GM03348 (cell line): ENCODE measurements at places on chromosomes 6 and 20.

DNA sequence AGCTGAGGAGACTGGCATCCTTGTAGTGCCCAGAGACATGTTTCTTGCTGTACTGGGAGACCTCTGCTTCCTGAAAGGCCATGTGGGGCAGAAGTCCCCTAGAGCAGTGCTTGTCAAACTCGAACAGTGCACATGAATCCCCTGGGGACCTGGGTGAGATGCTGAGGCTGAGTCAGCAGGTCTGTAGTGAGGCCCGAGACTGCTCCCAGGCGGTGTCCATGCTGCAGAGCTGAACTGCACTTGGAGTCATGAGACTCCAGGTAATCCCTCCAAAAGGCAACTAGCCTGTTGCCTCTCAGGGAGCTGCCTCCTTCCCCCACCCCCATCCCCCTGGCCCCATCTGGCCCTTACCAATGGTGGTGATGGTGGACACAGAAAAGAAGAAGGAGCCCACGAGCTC is 3.7 kb downstream of the KCNK17 start:
- DNase-seq: no peak

DNA sequence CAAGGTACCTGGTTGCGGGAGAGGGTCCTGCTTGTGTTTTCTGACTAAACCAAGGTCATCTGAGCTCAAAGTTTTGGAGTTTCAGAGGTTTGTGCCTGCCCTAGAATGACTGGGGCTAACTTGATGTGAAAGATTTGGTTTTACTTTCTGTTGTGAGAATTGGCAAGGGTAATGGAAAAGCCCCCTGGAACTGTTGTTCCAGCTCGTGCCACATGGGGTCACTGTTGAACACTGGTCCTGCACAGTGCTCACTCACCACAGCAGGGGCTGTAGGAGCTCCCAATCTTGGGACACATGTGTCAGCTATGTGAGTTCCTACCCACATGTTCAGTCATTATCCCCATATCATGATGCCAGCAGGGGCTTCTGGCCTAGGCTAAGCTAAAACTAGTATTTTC is 6.5 kb downstream of the TGM6 start:
- no peak for DNase-seq

DNA sequence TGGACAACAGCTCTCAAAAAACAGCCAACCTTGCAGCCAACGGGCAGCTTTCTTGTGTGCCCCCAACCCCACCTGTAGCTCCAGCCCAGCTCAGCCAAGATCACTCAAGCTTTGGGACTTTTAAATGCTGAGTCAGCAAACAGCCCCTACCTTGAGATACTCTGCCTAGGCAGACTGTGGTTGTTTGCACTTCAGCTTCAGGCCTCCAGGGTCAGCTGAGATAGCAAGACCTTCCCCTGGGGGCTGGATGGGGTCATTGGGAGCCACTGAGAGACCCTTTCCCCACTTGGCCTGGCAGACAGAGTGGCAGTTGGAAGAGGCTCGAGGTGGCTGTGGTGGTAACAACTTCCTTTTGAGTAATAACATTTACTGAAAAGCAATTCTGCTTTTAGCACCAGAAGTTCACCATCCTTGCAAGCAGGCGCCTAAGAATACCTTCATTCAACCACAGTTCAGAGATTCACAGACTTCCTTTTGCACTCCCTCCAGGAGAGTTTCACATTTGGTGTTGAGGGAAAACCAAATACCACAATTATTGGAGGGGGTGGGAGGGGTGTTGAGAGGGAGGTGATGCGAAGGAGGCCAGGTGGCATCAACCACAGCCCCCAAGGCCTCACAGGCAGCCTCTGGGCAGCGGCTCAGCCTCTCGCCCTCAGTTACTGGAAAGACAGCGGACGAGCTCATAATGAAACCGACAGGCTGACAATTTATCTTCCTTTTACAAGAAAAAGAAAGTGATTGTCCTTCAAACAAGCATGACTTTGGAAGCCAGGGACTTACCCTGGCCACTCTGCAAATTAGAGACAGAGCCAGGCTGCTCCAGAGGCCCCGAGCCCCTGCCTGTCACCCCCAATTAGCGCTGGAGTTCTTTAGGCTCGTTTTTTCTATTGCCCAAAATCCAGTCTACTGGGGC is 148.1 kb downstream of the CEBPB start:
- DNase-seq: peak; percentile 61

DNA sequence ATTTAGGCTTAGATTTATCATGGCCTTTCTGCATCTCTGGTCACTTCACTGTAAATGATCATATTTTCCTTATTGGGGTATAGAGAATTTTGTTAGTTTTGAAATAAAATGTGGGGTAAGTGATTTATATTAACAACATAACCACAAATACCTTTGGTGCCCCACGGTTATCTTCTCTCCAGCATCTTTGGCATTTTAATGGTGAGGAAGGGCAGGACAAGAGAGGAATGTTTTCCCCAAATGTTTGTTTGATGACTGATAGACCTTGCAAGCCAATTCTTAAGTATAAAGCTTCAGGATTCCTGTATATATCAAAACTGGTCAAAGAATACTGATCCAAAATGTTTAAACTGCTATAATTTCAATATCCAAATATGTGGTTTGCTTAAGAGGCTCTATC is 171.6 kb upstream of the SMLR1 start:
- DNase-seq: peak; percentile 55

- DNase-seq: no peak
Measured at GRCh38 chr6:118780668-118781067, 113.3 kb upstream of the ASF1A start.
